CD4-positive, alpha-beta T cell treated with Interleukin-15 for 1 hour (primary cell): ENCODE measurements at places on chromosomes 5 and 9.

DNA sequence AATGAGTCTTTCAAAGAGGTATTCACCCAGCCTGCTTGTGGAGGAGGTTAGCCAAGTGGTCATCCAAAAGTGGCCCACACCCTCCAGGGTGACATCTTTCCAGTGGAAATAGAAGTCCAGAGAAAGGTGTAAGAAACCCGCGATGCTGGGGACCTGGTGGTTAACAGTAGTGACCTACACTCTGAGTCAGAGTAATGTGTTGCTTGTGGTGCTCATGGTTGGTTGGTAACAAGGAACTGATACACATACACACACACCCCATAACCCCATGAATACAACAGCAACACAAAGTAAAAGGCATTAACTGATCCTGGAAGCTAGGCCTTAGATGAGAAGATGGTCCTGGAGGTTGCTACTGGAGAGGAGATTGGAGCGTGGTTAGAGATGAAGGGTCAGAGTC is 26.9 kb downstream of the MRPS30 start:
- no peak for DNase-seq

DNA sequence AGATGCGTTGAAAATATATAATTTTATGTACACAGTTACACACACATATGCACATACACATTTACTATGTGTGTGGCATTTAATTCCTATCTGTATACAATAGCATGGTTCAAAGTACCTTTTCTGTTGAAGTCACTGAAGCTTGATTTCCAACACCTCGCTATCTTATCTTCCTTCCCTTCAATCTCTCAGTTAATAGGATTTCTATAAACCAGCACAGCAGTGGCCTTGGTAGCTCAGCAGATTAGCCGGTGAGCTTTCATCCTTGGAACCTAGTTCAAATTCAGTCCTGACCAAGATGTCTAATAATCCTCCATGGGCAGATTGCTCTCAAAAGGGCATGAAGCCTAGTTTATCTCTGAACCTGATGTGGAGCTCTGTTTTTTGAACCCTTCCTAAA is 2389.5 kb downstream of the MAT2B start:
- no peak for DNase-seq

GRCh38 chr5:145673786-145674185 is 161.4 kb downstream of the PRELID2 start:
- DNase-seq: no peak

GRCh38 chr5:80220245-80220897 is 35.5 kb downstream of the SERINC5 start:
- no peak for DNase-seq

DNA sequence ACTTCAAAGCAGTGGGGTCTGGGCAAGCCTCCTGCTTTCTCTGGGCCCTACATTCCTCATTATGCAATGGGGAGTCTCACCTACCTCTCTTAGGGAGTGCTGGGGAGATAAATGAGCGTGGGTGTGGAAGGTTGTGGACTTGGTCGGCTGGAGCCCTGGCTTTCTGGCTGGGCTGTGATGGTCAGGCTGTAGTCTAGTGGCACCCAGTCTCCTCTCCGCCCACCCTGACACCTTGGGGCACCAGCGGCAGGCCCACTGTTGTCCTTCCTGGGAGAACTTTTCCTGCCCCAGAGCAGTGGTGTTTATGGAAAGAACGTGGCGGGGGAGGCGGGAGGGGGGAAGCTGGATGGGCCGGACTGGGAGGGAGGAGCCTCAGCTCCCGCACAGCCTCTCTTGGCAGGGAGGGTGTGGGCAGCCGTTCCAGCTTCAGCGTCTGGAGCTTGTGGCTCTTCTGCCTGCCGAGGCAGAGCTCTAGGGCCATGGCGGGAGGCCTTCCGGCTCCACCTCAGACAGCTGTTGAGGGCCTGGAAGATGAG is 4.1 kb downstream of the PTGS1 start:
- no peak for DNase-seq
